Pulmonary artery endothelial cell (primary cell): ENCODE measurements at places on chromosomes 1 and 21. TPM values are rescaled to one million over a fixed set of nuclear protein-coding genes. Genes with fewer than 3 reads are reported as not detected.

Gene NPR1
- 18.5 and 33.1 TPM in 2 replicates for total RNA-seq

Gene HHIPL2
- not detected in 2 replicates for total RNA-seq

Gene ABCG1
- total RNA-seq, result 19.5 and 37.8 TPM in 2 replicates

Gene CFAP74
- total RNA-seq, result not detected in 2 replicates

Gene FAM151A
- not detected in 2 replicates for total RNA-seq

Gene TMEM59
- 246 and 255 TPM in 2 replicates for total RNA-seq

DNA sequence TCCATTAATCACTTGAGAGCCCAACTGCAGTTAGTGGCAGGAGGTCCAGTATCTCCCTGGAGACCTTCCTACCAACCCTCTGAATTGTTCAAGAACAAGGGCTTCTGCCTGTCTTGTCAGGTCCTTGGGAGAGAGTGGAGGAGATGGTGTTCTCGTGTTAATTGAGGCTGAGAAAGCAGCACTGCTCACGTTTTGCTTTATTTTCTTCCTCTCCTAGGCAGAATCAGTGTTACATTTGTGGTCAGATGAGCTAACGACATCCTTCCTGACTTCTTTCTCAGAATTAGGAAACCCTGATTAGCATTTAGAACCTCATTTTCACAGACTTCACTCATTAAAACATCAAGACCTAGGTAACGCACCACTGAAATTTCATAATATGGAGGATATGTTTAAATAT is 26.4 kb upstream of the LRIG2 start:
- no peak for DNase-seq

DNA sequence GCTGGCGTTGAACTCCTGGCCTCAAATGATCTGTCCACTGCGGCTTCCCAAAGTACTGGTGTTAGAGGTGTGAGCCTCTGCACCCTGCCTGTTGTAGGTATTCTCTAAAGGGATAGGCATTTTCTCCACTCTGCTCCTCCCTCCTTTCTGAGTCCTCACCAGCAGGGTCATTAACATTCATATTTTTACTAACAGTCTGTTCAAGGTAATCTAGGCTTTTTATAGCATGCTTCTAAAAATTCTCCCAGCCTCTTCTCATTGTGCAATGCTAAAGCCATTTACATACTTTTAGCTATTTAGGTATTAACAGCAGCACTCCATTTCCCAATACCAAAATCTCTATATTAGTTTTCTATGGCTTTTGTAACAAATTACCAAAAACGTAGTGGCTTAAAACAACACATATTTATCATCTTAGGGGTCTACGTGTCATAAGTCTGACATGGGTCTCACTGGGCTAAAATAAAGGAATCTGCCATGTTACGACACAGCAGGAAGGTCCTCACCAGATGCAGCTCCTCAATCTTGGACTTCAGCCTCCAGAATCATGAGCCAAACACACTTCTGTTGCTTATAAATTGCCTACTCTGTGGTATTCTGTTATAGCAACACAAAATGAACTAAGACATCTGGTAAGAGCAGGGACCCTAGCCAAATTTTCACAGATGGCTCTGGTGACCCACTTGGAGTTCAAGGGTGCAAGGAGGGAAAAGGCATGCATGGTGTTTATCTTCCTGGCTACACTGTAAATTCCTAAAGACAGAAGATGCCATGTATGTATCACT is 2.9 kb upstream of the SLC2A7 start:
- no peak for DNase-seq

- no peak for DNase-seq
These were observed 32.0 kb downstream of the TMEM53 start for GRCh38 chr1:44642255-44642654.

- no peak for DNase-seq
These were observed 56.3 kb upstream of the NEK2 start for GRCh38 chr1:211731456-211732292.

DNA sequence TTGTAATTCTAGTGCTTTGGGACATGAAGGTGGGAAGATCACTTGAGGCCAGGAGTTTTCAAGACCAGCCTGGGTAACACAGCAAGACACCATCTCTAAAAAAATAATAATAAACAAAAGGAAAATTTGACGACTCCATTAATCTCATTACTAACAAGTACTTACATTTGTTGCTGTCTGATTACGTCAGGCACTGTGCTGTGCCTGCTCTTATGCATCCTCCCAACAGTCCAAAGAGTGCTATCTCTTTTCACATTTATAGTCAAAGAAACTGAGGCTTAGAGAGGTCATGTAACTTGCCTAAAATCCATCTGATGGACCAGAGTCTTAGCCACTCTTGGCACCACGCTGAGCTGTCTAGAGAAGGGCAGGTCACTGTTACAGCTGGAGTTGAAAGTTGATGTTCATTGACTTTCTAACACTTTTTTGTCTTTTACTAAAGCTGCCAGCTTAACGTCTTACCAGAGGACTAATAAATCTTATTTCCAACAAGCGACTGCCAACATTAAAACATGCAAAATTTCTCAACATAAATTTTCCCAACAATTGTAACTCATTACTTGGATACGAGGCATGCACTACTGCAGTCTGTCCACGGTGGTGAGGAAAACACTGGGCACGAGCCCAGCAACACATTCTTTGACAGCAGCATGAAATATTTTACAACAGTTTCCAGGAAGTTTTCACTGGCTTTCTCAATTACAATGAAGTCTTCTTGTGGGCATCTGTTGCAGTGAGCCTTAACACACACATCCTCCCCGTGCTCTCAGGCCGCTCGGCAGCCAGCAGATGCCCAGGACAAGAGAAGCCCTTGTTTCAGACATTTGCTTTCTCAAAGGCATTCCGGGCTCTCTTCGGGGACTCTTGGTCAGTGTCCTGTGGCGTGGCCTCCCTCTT is 262.9 kb upstream of the PROX1 start:
- DNase-seq, result no peak

DNA sequence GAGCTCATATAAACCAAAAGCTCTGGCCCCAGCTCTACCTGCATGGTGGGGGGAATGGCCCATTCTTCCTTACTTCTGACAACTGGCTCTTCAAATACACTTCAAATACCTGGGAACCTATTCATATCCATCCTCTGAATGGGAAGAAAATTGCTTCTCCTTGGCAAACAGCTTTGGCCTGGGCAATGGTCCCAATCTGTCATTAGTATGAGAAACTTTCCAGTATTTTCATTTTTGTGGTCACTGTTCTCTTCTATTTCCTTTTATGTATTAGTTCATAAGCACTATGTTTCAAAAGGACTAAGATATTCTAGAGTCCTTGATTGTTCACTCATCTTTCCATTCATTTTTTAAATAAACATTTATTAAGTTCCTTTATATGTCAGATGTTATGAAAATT is 5.2 kb upstream of the HSD3B2 start:
- DNase-seq, result no peak

DNA sequence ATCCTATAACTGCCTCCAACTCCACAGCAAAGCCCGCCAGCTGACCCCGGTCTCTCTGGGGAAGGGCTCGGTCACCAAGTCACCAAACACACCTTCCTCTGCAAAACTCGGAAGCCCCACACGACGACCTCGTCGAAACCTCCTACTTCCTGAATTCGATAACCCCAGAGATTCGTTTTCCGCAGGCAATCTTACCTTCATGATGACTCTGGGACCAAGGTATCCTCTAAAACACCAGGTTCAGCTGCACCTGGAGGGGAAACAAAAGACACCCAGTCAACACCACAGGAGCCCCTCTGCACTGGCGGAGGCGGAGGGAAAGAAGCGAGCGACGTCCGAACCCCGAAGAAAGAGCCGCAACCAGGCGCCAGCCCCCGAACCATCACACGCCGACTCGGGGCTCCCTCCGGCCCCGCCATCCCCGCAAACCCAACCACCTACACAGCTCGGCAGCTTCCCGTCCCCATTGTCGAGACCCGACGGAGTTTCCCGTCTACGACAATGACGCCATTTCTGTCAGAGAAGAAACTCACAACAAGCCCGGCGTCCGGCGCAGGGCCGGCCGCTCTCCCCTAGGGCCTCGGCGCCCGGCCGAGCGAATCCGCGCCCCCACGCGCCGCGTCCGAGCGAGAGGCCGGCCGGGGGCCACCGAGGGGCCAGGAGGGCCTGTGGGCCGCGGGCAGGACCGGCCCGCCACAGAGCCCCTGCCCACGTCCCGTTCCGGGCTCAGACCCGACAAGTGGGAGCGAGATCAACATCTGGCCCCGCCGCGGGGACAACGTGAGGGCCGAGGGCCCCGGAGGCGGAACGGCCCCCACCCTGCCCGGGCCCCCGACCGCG is 1.0 kb downstream of the ARID4B start:
- no peak for DNase-seq

GRCh38 chr1:77394166-77394565 is 112.3 kb downstream of the AK5 start:
- no peak for DNase-seq

DNA sequence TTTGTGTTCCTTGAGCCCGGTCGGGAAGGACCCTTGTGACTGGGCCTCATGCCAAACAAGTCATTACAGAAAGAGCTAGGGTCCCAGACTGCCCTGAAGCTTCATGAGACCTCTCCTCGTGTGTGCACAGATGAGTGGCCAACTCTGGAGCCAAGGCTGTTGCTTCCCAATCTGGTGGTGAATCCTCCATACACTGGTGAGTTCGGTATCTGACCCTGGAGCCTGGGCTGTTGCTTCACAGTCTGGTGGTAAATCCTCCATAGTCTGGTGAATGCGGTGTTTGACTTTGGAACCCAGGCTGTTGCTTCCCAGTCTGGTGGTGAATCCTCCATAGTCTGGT is 737.8 kb downstream of the MATN1 start:
- DNase-seq, result no peak

DNA sequence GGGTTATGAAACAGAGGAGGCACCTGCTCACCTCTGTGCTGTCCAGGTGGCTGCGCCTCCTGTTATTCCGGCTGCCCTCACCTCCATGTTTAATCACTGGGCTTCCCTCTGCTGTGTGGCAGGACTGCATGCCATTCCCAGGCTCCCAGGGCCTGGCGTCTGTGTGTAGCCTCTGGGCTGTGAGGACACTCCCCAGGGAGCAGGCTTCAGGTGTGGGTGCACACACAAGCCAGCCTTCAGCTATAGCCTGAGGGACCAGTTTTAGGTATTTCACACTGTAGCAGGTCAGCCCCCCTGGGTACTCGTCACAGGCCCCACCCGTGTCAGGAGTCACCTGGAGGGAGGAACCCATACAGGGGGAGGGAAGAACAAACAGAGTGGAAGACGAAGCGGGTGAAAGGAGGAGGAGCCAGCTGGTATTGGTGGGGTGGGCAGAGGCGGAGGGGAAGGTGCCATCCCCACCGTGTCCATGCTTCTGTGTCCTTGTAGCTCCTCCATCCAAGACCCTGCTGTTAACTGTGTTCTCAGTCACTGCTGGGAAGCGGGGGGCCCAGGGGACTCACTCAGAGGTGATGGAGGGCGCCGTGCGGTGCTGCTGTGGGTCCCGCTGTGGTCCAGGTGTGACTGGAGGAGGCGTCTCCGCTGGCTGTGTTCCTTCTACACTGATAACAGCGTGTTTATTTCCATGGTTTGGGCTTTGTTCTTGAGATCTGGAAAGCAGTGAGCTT is 158.6 kb downstream of the PGBD5 start:
- no peak for DNase-seq

GRCh38 chr1:36709869-36710481 is 227.3 kb upstream of the CSF3R start:
- no peak for DNase-seq

- DNase-seq, result no peak
These were observed 40.7 kb downstream of the CD2 start for GRCh38 chr1:116794804-116795481.

DNA sequence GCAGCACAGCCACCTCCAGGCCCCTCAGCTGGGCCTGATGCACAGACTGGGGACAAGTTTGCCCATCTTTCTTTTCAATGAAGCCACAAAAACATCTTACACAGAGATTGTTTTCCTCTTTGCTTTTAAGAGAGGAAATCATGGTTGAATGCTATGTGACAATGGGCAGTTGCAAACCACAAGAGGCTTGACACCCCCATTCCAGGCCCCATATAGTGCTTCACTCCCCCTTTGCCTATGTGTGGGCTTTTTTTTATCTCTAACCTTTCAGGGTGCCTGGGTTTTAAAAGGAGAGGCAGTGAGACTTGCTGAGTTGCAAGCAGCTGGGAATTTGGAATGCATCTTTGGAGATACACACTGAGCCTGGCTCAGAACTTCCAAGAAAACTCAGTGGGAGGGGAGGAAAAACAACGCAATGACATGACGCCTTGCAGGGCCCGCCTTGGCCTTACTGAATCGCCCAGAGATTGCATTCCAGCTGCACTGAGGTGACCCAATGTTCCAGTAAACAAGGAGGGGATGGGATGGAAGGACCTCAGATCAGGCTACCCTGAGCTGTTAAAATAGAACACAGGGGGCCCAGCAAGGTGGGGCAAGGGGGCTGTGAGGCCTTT is 145.2 kb upstream of the ZNF648 start:
- no peak for DNase-seq
